ENCODE measurements at places on chromosomes 2 and 18.

DNA sequence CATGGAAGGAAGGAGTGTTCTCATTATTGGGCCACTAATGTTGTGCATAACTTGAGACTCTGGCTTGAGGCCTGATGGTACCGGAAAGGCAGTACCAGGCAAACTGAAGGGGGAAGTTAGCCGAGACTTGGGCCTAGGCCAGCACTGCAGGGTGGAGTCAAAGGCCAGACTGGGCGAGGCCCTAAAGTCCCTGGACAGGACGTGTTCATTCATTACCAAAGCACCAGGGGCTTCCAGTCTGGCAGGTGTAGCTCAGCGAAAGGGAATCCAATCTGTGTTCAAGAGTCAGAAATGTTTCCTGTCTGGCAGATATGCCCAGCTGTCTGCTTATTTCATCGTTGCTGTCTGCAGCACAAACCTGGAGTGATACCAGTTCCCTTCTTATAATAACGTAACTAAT lies 4.7 kb upstream of the ITSN2 start:
- DNase-seq, result peak; percentile 51

GRCh38 chr18:72378016-72378415 lies 166.1 kb downstream of the CBLN2 start:
- DNase-seq, result no peak

DNA sequence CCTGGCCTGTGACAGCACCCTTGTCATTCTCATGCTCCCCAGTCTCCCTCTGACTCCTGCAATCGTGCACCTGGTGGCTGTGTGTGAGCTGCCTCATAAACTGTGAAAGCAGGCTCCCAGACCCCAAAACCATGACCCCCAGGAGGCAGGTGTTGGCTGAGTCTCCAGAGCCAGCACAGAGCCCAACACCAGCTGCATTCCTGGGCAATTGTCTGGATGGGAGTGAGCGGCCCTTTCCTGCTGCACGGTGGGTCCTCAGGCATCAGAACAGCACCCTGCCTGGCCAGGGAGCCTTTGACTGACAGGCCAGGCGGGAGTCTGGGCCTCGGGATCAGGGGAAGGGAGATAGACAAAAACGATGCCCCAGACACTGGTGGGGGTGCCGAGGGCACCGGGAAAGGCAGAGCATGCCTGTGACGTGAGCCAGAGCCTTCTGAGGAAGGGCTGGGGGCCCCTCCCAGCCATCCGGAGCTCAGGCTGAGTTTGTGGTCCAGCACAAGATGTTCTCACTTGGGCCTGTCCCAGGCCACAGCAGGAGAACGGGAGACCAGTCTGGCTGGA lies 135.1 kb upstream of the GPC1 start:
- DNase-seq, result no peak

DNA sequence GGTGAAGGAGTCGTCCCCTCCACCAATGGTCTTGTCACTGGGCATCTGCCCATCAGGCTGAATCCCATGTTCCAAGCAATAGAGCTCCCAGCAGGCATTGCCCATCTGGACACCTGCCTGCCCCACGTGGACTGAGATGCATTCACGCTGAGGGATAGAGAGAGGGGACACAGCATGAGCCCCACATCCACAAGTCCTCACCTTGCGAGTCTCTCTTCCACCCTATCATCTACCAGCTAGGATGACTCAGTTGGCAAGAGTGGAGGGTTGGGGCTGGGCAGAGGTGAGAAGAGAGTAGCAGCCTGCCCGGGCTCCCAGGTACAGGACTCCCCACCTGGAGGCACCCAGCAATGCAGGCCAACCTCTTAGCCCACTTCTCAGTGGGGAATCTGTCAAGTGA lies 959 bp upstream of the TUBA4B start:
- DNase-seq, result no peak

DNA sequence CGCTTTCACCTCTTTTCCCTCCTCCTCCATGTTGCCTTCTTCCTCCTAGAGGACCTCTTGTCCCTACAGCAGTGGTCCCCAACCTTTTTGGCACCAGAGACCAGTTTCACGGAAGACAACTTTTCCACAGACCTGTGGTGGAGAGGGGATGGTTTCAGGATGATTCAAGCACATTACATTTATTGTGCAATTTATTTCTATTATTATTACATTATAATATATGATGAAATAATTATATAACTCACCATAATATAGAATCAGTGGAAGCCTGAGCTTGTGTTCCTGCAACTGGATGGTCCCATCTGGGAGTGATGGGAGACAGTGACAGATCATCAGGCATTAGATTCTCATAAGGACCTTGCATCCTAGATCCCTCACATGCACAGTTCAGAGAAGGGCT lies 152.2 kb upstream of the NCKAP5 start:
- DNase-seq, result no peak

DNA sequence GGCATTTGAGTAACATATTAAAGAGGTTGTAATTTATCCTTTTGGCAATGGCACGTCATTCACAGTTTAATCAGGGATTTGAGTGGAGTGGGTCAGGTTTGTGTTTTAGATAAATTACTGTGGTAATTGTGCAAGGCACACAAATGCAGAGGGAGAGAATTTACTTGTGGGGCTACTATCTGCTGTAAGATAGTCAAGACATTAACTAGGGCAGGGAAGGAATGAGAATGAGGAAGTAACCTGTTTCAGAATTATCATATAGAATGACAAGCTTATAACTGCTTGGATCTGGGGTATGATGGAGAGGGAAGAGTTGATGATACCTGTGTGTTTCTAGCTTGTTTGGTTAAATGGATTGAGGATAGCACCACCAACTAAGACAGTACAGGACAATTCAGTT lies 58.9 kb upstream of the ZSWIM2 start:
- no peak for DNase-seq

DNA sequence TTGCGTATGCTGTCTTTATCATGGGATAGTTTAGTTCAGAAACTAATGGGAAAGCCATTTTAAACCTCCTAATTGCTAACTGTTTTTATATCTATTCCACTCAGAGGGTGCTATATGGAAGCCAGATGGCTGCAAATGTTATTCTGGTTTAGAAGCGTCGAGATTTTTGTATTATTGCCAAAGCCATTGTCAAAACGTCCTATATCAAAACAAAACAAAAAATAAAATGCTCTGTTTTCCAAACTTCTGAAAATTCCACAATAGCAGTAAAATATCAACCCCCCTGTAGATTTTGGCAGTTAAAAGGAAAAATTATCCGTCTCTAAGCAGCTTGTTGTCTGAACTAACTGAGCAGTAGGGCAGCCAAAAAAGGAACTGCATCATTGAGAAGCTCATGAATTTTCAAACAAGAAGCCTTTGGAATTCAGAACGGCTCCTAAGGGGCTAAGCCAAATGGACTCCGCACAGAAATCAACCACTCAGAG lies 195.4 kb upstream of the CWC22 start:
- no peak for DNase-seq

DNA sequence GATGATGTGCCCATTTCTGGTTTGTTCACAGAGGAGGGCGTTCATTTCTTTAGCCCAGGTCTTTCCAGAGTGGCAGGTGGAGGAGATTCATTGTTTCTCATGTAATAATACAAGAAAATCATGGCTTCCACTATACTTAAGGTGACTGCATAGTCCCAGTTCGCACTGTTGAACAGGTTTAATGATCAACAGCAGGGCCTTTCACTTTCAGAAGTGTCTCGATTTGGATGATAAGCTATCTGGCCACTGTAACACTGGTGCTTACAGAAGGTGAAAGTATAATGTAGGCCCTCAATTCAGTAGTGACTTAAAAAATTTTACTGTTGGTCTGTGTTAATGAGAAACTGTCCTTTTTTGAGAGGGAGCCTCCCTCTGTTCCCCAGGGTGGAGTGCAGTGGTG lies 1.4 kb downstream of the RMC1 start:
- no peak for DNase-seq

- DNase-seq, result no peak
Observed at GRCh38 chr18:32156855-32157254, 33.0 kb upstream of the MEP1B start.

GRCh38 chr18:10515456-10515855 lies 10.4 kb upstream of the NAPG start:
- DNase-seq, result no peak

DNA sequence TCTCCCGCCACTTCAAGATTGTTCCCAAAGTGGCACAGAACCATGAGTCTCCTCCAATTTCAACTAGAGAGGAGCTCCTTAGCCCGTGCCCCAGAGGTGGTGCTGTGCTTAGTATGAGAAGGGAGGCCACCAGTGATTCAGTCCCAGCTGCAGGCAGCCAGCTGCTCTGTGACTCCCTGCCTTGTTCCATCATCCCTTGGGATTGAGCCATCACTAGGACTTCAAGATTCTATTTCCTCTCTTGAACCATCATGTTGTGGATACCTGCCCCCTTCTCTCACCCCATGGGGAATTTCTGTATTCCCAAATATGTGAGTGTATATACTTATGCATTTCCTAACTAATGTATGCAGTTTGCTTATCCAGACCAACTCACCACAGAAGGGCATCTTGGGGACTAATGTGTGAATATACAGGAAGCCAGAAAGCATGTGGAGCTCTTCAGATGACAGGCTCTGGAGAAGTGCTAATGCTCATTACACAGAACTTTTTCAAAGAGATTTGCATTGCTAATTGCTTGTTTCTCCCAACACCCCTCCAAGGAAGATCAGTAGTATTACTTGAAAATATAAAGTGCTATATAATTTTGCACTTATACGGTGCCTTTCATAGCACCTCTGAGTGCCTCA lies 111.0 kb upstream of the MAP3K20 start:
- no peak for DNase-seq

GRCh38 chr18:56568986-56569385 lies 69.4 kb downstream of the TXNL1 start:
- no peak for DNase-seq

DNA sequence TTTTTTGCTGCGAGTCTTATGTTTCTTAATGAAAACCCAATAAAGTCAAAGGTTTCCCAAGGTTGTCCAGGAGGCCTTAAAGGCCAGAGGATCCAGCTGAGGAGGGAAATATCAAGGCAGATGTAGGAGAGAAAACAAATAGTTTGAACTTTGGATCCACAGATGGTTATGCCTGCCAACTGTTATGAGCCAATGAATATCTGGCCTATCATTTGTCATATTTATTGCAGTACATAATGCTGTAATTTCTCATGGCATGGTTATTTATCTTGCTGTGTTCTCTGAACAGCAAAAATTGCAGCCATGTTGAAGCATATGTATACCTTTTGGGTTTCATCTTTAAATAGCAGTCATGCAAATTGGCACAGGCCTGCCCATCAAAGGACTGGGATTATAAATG lies 38.2 kb upstream of the CAVIN2 start:
- DNase-seq, result no peak

- DNase-seq, result no peak
Observed at GRCh38 chr18:36769611-36770314, 59.0 kb downstream of the TPGS2 start.

GRCh38 chr2:18790509-18791171 lies 201.3 kb upstream of the NT5C1B start:
- no peak for DNase-seq

Measured in retinal pigment epithelial cell (primary cell).